ENCODE measurements at places on chromosomes 6 and 20. TPM values are rescaled to one million over a fixed set of nuclear protein-coding genes. Genes with fewer than 3 reads are reported as not detected.

- no peak for DNase-seq
These were observed 60.7 kb downstream of the BMP7 start for GRCh38 chr20:57205606-57206219.

DNA sequence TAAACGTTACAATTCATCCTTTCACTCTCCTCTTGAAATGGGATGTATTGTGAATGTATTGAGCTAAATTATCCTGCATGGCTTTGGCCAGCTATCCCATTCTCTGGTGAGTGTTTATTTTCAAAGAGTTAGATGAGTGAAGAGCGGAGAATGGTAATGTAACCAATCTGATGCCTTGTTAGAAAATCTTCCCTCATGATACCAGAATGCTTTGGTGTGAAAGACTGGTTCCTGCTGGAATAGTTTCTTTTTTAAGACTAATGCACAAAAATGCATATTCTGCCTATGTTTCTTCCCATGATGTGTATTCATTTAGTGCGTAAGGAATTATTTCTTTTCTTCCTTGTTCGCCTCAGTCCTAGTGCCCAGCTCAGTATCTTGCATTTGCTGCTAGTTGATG, 506.7 kb downstream of the PRKN start:
- DNase-seq = no peak

DNA sequence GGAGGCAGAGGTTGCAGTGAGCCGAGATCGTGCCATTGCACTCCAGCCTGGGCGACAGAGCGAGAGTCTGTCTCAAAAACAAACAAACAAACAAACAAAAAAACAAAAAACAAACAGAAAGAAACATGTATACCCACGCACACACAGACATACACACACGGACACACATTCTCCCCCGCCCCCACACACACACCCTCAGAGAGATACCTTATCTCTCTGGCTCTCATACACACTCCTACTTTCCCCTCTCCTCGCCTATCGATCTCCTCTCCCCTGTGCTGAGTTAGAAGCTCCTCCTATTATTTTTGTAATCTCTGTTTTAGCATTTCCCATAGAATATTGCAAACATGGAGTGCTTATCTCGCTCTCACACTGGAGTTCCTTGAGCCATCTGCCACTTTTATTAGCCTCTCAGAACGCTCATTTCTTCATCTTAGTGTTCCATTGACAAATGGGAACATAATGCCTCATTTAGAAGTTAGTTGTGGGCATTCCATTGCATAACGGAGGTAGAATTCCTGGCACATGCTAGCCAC, 144.2 kb upstream of the CITED2 start:
- DNase-seq = no peak

- DNase-seq = no peak
These were observed 3.4 kb upstream of the ZBTB46 start for GRCh38 chr20:63834491-63834880.

DNA sequence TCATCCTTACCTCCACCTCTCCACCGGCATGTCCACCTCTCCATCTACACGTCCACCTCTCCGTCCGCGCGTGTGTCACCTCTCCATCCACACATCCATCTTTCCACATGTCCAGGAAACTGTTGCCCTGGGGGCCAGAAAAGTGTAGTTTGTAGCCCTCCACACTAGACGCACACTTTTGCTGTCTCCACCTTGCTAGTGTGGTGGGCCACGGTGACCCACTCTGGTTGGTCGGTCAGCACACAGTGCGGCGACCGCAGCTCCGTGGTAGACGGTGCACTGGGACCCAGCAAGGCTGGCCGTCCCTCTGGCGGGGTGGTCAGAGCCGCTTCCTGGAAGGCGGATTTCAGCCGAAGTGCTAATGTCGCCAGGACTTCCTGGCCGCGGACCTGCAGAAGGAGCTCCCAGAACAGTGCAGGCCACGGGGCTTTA, 268.6 kb downstream of the DLL1 start:
- no peak for DNase-seq

GRCh38 chr6:167558246-167559177, 233.6 kb downstream of the TTLL2 start:
- DNase-seq = peak; percentile 95

GRCh38 chr20:62743777-62744317, 35.2 kb downstream of the NTSR1 start:
- no peak for DNase-seq

DNA sequence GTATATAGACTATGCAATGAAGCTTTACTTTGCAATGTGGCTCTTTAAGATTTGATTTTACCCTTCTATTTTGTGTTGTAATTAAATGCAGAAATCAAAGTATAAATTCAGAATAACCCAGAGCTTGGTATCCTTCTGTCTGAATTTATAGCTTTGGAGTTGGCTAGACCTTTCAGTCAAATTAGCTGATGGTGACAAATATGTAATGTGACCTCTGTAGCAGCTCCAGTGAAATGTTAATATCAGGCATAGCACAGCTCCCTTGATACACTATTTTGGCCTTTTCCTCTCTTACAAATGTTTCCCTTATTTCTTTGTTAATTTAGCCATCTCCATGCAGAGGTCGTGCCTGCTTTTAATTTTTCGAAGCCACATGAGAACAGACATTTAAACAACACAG, 11.1 kb downstream of the CBFA2T2 start:
- DNase-seq = no peak

GRCh38 chr20:44542890-44543289, 21.0 kb upstream of the SERINC3 start:
- no peak for DNase-seq

- DNase-seq = peak; percentile 57
These were observed 27.1 kb downstream of the ULBP1 start for GRCh38 chr6:149990661-149991471.

GRCh38 chr6:34484899-34485298, 19.0 kb downstream of the PACSIN1 start:
- DNase-seq = no peak

GRCh38 chr20:14114065-14114704, 118.9 kb downstream of the MACROD2 start:
- DNase-seq = no peak

DNA sequence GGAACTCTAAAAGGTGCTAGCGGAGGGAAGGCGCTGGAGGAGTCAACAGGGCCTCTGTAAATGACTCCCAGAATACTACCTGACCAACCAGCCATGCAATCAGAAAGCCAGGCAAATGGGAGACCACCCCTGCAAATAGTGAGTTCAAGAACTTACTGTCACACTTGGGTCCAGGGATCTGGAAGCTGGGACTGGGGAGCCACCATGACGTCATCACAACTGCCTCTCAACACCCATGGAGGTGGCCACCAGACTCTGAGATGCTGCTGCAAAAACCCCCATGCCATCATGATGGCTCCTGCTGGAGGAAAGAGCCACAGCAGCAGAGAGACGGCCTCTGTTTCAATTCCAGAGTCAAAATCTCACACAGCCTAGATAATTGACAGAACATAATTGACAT, 8.5 kb upstream of the PDYN start:
- no peak for DNase-seq

DNA sequence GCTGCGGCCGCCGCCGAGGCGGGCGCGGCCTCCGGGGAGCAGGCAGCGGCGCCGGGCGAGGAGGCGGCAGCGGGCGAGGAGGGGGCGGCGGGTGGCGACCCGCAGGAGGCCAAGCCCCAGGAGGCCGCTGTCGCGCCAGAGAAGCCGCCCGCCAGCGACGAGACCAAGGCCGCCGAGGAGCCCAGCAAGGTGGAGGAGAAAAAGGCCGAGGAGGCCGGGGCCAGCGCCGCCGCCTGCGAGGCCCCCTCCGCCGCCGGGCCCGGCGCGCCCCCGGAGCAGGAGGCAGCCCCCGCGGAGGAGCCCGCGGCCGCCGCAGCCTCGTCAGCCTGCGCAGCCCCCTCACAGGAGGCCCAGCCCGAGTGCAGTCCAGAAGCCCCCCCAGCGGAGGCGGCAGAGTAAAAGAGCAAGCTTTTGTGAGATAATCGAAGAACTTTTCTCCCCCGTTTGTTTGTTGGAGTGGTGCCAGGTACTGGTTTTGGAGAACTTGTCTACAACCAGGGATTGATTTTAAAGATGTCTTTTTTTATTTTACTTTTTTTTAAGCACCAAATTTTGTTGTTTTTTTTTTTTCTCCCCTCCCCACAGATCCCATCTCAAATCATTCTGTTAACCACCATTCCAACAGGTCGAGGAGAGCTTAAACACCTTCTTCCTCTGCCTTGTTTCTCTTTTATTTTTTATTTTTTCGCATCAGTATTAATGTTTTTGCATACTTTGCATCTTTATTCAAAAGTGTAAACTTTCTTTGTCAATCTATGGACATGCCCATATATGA, 3.2 kb downstream of the MARCKS start:
- DNase-seq = no peak

DNA sequence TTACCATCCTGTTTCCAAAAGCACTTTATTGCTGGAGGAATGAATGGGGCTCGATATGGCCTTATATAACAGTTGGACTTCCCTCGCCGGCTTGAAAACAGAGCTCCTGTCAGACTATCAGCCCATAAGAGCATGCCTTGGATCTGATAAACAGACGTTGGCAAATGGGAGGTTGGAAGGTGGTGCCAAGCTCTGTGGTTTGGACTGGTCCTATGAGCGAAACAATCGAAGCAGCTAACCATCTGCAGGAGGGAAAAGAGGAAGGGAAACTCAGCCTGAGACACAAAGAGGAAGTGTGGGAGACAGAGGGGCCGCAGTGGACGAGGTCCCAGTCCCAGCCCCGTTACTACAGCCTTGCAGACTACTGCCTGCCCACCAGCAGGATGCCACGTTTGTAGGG, 92.9 kb downstream of the TFAP2C start:
- DNase-seq = no peak

DNA sequence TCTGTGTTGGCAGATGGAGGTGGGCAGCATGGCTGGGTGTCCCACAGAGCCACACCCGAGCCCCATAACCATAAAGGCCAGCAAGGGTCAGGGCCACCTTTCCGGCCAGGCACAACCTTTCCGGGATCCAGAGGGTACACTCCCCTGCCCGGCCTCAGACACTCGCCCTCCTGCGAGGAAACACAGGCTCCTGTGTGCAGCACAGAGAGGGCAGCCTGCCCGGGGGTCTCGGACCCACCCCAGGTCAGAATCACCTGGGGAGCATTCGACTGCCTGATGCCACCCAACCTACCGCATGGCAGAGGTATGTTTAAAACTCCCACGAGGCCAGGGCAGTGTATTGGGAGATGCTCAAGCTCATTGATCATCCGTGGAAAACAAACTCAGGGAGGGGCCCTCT, 260.3 kb downstream of the TAF4 start:
- DNase-seq = no peak

The RING1 gene
- 16.4 TPM for total RNA-seq

The MSH5 gene
- 13.4 TPM for total RNA-seq

The HLA-G gene
- not detected for total RNA-seq

The RGS19 gene
- total RNA-seq = 18.8 TPM
